Activated CD8-positive, alpha-beta T cell treated with anti-CD3 and anti-CD28 coated beads, Interleukin-2, amount 10 ng/mL, durations not matched to agents 7 days and 5 days (primary cell): ENCODE measurements at places on chromosomes 16 and 17.

DNA sequence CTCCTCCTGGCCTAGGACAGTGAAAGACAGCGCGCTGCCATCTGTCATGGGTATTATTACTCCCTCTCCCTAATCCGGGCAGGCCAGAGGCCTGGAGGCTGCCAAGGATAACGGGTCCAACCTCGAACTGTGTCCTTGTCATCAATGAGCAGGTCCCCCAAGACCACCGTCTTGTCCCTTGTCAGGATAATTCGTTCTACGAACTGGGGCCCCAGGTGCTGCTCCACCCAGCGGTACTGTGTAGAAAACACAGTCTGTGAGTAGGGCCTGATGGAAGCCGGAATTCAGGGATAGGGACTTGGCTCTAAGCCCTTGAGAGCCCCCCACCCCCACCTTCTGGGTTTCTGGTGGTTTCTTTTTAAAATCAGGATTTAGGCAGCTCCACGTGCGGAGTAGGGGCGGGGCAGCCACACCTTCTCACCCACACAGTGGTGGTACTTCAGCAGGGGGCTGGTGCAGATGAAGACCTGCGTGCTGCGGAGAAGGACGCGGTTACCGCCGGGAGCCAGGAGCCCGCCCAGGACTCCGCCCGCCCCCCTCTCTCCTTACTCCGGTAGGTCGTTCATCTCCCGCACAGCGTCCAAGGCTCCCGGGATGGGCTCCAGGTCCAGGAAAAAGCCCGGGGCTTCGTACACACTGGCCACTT, 787 bp downstream of the NT5C start:
- H3K27me3 ChIP-seq, result no peaks in the 10 kb centered on the region
- peak; percentile 61 for DNase-seq
- H3K4me1 ChIP-seq, result peaks cover 34% of the 10 kb centered on the region
- H3K36me3 ChIP-seq, result peaks cover 31% of the 10 kb centered on the region
- peak overlapping the region; percentile 87 for H3K27ac ChIP-seq

GRCh38 chr17:45021607-45022287, 29.7 kb downstream of the DCAKD start:
- peaks cover 34% of the 10 kb centered on the region for H3K27me3 ChIP-seq
- H3K27ac ChIP-seq, result no peak overlapping the region
- peaks cover 23% of the 10 kb centered on the region for H3K4me1 ChIP-seq
- peak; percentile 68 for DNase-seq

- H3K36me3 ChIP-seq, result peaks cover 3% of the 10 kb centered on the region
- no peak overlapping the region for H3K27ac ChIP-seq
- H3K4me1 ChIP-seq, result peaks cover 33% of the 10 kb centered on the region
- no peak overlapping the region for H3K4me3 ChIP-seq
These were observed 2.3 kb upstream of the CD79B start for GRCh38 chr17:63934183-63935112.

DNA sequence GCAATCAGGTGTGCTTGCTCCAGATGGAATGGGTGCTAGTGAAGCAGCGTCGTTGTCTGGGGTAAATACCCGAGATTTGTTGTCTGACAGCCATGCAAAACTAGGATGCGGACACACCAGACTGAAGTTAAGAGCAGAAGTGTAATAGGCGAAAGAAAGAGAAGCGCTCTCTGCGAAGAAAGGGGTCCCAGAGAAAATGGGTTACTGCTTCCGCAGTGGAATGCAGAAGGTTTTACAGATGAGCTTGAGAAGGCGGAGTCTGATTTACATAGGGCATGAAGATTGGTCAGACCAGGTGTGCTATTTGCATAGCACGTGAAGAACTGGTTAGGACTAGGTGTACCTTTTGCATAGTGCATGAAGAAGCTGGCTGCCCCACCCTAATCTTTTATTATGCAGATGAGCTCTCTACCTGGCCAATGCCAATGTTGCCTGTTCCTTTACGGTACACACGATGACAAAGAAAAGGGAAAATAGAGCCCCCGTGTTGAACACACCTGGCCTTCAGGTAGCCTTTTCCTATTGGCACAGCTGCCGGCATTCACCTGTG, 32.0 kb upstream of the SNN start:
- DNase-seq, result no peak
- no peak overlapping the region for H3K4me3 ChIP-seq
- H3K36me3 ChIP-seq, result no peaks in the 10 kb centered on the region
- peaks cover 7% of the 10 kb centered on the region for H3K4me1 ChIP-seq
- H3K27ac ChIP-seq, result no peak overlapping the region

- H3K4me3 ChIP-seq, result no peak overlapping the region
- peaks cover 59% of the 10 kb centered on the region for H3K36me3 ChIP-seq
- H3K27me3 ChIP-seq, result no peaks in the 10 kb centered on the region
- no peak for DNase-seq
These were observed 22.4 kb downstream of the PECAM1 start for GRCh38 chr17:64368277-64368676.

- H3K4me1 ChIP-seq, result peaks cover 10% of the 10 kb centered on the region
- no peaks in the 10 kb centered on the region for H3K27me3 ChIP-seq
- DNase-seq, result no peak
- H3K4me3 ChIP-seq, result no peak overlapping the region
These were observed 151.0 kb downstream of the VPS53 start for GRCh38 chr17:563616-564015.

- no peak overlapping the region for H3K27ac ChIP-seq
- peaks cover 4% of the 10 kb centered on the region for H3K4me1 ChIP-seq
- H3K27me3 ChIP-seq, result peaks cover 27% of the 10 kb centered on the region
These were observed 868 bp downstream of the KCNJ12 start for GRCh38 chr17:21376759-21377690.

DNA sequence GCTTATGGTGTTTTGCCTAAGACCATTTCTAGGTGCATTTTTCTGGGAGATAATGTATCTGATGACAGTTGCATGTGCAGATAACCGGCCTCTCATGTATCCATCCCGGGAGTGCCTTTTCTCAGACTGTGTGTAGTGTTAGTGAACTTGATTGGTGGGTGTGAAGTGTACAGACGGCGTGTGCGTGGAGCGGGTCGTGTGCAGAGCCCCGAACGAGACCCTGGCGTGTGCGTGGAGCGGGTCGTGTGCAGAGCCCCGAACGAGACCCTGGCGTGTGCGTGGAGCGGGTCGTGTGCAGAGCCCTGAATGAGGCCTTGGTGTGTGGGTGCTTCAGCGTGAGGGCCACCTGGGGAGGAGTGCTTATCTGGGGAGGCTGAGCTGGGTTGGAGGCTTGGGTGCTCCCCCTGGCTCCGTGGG, 28.9 kb upstream of the ZNF750 start:
- H3K36me3 ChIP-seq, result peaks cover 24% of the 10 kb centered on the region
- H3K27ac ChIP-seq, result no peak overlapping the region
- H3K27me3 ChIP-seq, result no peaks in the 10 kb centered on the region
- H3K4me3 ChIP-seq, result no peak overlapping the region

GRCh38 chr17:15918661-15919259, 26.2 kb upstream of the ADORA2B start:
- no peaks in the 10 kb centered on the region for H3K36me3 ChIP-seq
- no peak for DNase-seq
- peaks cover 21% of the 10 kb centered on the region for H3K27me3 ChIP-seq
- H3K27ac ChIP-seq, result no peak overlapping the region
- no peak overlapping the region for H3K4me3 ChIP-seq
- no peaks in the 10 kb centered on the region for H3K4me1 ChIP-seq

GRCh38 chr16:69031877-69032301, 73.6 kb upstream of the HAS3 start:
- peaks cover 2% of the 10 kb centered on the region for H3K36me3 ChIP-seq
- no peak overlapping the region for H3K4me3 ChIP-seq
- no peak overlapping the region for H3K27ac ChIP-seq
- no peaks in the 10 kb centered on the region for H3K4me1 ChIP-seq
- DNase-seq, result no peak

- peaks cover 9% of the 10 kb centered on the region for H3K27me3 ChIP-seq
- no peak overlapping the region for H3K4me3 ChIP-seq
- no peak for DNase-seq
These were observed 41.6 kb upstream of the IRF8 start for GRCh38 chr16:85857406-85857805.

GRCh38 chr16:503150-504071, 24.1 kb upstream of the CAPN15 start:
- no peaks in the 10 kb centered on the region for H3K27me3 ChIP-seq
- DNase-seq, result no peak
- H3K36me3 ChIP-seq, result no peaks in the 10 kb centered on the region

- H3K4me1 ChIP-seq, result peaks cover 10% of the 10 kb centered on the region
- no peak overlapping the region for H3K4me3 ChIP-seq
- peaks cover 5% of the 10 kb centered on the region for H3K27me3 ChIP-seq
These were observed 49.8 kb upstream of the KLHDC4 start for GRCh38 chr16:87815567-87815966.

GRCh38 chr16:48546774-48547173, 63.2 kb downstream of the N4BP1 start:
- no peak overlapping the region for H3K27ac ChIP-seq
- H3K4me1 ChIP-seq, result peaks cover 2% of the 10 kb centered on the region
- H3K27me3 ChIP-seq, result no peaks in the 10 kb centered on the region
- DNase-seq, result no peak
- H3K36me3 ChIP-seq, result peaks cover 55% of the 10 kb centered on the region
- no peak overlapping the region for H3K4me3 ChIP-seq

- H3K4me1 ChIP-seq, result peaks cover 12% of the 10 kb centered on the region
- no peak for DNase-seq
- H3K4me3 ChIP-seq, result no peak overlapping the region
- peaks cover under 1% of the 10 kb centered on the region for H3K36me3 ChIP-seq
- no peaks in the 10 kb centered on the region for H3K27me3 ChIP-seq
- H3K27ac ChIP-seq, result no peak overlapping the region
These were observed 45.0 kb downstream of the TEX2 start for GRCh38 chr17:64218066-64218465.

- H3K4me1 ChIP-seq, result peaks cover 88% of the 10 kb centered on the region
- peaks cover 48% of the 10 kb centered on the region for H3K36me3 ChIP-seq
- peak overlapping the region; percentile 86 for H3K4me3 ChIP-seq
- peak overlapping the region; percentile 98 for H3K27ac ChIP-seq
- H3K27me3 ChIP-seq, result peaks cover 3% of the 10 kb centered on the region
- DNase-seq, result no peak
These were observed 61.2 kb upstream of the RPH3AL start for GRCh38 chr17:413706-414380.

GRCh38 chr16:49478107-49478506, 104.5 kb downstream of the C16orf78 start:
- H3K4me1 ChIP-seq, result no peaks in the 10 kb centered on the region
- H3K27me3 ChIP-seq, result peaks cover 21% of the 10 kb centered on the region
- no peaks in the 10 kb centered on the region for H3K36me3 ChIP-seq
- no peak overlapping the region for H3K4me3 ChIP-seq

DNA sequence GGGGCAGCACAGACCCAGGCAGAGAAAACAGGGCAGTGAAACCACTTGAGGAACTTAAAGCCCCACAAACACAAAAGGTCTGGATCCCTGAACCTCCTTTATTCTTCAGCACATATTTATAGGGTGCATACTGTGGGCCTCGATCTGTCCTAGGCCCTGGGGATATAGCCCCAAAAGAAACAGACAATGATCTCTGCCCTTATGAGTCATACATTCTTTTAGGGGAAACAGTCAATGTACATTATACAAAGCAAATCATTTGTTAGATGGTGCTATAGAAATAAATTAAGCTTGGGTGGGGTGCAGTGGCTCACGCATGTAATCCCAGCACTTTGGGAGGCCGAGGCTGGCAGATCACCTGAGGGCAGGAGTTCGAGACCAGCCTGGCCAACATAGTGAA, 10.0 kb upstream of the HES7 start:
- H3K27me3 ChIP-seq, result peaks cover 10% of the 10 kb centered on the region
- H3K27ac ChIP-seq, result no peak overlapping the region
- no peak overlapping the region for H3K4me3 ChIP-seq
- no peak for DNase-seq
- no peaks in the 10 kb centered on the region for H3K36me3 ChIP-seq

DNA sequence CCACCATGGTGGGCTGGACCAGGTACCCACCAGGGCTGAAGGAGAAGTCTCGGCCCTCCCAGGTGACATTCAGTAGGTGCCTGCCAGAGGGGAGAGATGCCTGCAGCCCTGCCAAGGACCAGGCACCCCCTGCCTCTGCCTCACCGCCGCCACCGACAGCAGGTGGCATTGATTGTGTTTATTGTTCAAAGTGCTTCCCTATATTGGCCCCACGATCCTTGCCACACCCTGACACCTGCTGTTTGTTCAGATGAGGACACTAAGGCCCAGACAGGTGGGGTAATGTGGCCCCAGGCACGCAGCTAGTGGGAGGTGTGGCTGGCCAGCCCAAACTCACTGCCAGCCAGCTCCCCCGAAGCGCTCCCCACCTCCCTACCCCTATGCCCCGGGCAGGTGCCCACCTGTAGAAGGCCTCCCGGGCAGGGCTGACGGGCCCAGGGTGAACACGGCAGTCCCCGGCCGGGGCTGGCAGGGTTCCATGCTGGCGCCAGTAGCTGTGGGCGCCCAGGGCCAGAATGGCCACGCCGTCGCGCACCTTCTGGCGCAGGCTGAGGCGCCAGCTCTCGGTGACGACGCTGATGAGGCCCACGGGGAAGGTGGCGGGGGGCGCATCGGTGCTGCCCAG, 8.0 kb downstream of the GRIN2C start:
- peaks cover 41% of the 10 kb centered on the region for H3K27me3 ChIP-seq
- no peaks in the 10 kb centered on the region for H3K36me3 ChIP-seq
- H3K27ac ChIP-seq, result no peak overlapping the region
- DNase-seq, result no peak
- peaks cover 8% of the 10 kb centered on the region for H3K4me1 ChIP-seq

GRCh38 chr17:57210224-57210553, 46.1 kb upstream of the MSI2 start:
- no peaks in the 10 kb centered on the region for H3K36me3 ChIP-seq
- no peak overlapping the region for H3K4me3 ChIP-seq
- no peak for DNase-seq
- no peak overlapping the region for H3K27ac ChIP-seq
- H3K4me1 ChIP-seq, result no peaks in the 10 kb centered on the region

DNA sequence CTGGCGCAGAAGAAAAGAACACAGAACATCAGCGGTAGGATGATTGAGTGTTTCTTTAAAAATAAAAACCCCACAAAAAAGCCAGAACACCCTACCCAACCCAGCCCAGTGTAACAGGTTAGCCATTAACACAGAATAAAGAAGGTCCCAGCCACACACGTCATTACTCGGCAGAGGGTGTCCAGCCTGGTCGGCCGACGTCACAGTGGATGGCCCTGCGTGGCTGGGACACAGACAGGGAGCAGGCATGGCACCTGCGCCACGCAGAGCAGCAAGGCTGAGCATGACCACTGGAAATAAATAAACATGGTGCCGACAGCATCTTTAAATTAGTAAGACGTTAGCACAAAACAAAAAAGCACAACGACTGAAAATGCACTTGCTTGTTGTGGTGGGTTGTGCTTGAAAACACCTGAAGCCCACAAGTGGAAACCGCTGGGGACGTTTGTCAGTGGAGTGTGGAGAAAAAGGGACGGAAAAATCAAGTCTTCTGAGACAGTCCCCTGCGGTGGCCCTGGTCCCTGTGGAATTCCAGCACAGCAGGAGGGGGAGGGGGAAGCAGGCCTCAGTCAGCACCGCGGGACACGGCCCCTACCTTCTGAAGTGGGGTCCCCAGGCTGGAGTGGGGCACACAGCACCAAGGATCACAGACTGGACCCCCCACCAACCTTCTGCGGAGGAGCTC, 39.2 kb downstream of the SLC7A5 start:
- H3K4me1 ChIP-seq, result no peaks in the 10 kb centered on the region
- no peaks in the 10 kb centered on the region for H3K27me3 ChIP-seq
- H3K36me3 ChIP-seq, result peaks cover 36% of the 10 kb centered on the region
- no peak for DNase-seq
- no peak overlapping the region for H3K27ac ChIP-seq
